ENCODE measurements at places on chromosomes 4 and X. TPM values are rescaled to one million over a fixed set of nuclear protein-coding genes. Genes with fewer than 3 reads are reported as not detected.

COL4A5 gene
- total RNA-seq = not detected

ADH6 gene
- not detected for total RNA-seq

TCP11X2 gene
- total RNA-seq = not detected

TCEAL5 gene
- not detected for total RNA-seq

DNA sequence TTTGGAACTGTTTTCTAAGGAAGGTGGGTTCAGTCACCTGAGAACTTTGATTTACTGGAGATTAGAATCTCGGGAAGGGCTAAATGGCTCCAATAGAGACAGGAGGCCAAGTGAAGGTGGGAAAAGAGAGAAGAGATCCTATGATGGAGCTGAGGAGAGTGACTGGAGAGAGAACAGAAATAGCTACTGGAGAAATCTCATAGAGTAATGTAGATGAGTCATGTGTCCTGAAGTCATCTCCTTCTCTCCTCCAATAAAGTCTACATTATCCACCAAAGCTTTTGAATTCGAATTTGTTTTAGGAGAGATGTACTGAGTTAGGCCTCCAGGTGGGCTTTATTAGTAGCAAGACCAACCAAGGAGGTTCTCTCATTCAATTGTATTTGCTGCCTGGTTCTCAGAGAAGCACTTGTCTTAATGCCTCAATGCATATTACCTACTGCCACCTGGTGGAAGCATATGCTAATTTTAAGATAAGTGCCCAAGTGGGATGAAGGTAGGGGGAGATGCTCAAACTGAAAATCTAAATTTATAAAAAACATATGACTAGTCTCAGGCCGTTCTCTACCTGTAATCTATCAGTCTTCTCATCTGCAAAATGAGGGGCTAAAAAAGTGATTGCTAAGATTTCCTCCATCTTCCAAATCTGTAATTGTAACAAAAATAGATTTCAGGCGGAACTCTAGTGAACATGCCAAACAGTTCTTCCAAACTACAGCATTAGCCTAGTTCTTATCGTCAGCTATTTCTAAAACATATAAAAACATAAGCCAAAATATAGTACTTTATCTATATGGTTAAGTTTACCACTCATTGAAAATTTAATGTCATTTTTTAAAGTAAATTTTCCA lies 24.4 kb downstream of the TXK start:
- peak; percentile 77 for DNase-seq

DNA sequence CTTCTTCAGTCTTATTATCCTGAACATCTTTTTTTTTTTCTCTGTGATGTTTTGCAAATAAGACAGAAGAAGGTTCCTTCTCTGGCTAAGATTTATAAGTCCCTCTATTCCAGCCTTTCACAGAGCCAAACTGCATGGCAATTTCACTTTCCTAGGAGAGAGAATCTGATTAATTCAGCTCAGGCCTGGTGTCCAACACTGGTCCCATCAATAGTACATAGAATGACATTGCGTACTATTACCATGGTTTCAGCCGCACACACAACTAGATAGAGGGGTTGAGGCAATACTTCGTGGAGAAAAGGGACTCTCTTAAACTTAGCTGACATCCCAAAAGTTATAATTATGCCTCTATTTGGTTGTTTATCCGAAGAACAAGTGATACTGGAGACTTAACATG lies 18.5 kb downstream of the DCAF8L2 start:
- no peak for DNase-seq

DNA sequence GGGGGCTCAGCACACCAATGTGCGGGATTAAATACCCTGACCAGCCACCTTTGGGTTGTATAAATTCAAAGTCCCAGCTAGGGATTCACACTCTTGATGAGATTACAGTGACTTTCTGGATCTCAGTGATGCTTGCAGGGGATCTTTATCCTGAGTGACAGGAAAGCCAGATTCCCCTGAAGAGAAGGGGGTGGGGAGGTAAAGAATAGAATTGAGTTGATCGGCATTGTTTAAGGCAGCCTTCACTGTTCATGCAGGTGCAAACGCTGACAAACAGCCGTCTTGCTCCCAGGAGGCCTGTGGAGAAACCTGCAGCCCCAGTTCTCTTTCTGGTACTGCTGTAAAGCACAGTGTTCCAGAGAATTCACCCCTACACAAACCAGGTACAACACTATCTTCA lies 19.0 kb downstream of the CXXC4 start:
- no peak for DNase-seq

GRCh38 chr4:176875446-176875930 lies 82.8 kb upstream of the VEGFC start:
- DNase-seq = no peak

DNA sequence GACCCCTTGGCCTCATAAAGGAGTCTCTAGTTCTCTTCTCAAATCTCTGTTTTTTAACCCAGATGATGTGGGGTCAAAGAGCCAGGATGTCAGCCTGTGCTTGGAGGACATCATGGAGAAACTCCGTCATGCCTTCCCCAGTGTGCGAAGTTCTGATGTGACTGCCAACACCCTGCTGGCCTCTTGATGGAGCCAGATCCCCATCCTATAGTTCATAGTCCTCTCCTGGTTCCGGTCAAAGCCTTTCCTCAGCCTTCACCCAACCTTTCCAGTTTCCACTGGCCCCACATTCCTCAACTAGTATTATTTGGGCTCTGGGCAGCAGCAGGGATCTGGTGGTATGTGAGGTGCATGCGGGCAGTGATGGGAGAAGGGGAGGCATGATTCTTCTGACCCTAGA lies 30.7 kb downstream of the TAF7L start:
- DNase-seq = peak; percentile 40

GRCh38 chr4:81912376-81913030 lies 440.8 kb upstream of the RASGEF1B start:
- no peak for DNase-seq

GRCh38 chr4:127759893-127760292 lies 22.2 kb upstream of the HSPA4L start:
- no peak for DNase-seq

DNA sequence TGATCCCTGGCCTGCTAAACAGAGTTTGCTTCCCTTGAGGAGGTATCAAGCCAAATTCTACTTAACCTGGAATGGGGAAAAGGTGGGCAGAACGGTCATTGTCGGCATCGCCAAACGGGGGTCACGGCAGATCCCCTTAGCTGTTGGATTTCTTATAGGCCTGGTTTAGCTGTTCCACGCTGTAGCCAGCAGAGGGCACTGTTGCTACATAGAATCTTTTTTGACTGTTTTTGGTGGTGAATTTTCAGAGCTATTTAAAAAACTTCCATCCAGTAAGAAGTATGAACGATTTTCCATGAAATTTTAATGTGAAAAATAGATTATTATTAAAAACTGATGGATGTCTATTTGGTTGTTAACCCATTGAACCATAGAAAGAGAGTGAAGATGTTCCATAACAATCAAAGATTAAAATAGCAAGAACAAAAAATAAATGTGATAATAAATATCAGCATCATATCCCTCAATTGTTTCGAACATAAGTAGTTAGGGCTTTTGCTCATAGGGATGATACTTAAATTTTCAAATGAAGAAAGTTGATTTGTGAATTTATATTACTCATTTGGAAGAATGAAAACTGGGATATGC lies 56.6 kb downstream of the LINC00632 start:
- DNase-seq = peak; percentile 40

DNA sequence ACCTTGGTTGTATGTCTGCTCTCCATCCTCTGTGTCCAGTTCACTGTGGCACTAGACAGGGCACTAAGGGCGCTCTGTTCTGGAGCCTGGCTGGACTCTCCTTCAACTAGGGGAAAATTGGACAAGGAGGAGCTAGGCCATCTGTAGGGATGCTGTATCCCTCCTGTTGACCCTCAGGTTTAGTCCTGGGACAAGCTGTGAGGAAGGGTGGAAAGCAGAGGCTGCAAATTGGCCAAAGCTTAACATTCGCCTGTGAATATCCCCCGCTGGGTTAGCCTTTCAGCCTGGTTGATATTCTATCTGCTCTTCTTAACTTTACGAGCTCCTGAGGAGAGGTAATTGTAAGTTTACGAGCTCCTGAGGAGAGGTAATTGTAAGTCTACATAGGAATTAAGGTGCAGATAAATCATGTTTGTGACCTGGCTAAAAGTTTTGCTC lies 64.4 kb upstream of the ENPEP start:
- no peak for DNase-seq

- DNase-seq = no peak
Observed at GRCh38 chr4:92304121-92304520, 355 bp downstream of the GRID2 start.

DNA sequence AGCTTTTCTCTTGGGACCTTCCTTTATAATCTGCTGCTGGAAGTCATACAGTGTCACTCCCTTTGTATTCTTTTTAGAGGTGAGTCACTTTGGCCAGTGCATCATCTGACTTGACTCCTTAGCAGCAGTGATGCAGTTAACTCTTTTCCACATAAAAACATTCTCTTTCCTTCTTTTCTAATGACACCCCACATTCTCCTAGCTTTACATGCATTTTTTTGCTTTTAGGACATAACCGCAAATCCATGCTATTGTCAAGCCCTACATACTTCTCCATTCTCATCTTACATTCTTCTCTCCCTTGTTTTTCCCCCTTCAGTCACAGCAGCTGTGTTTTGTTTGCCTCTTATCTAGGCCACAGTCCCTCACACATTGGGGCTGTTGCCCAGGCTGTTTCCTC lies 55.1 kb downstream of the ZNF330 start:
- DNase-seq = no peak

GRCh38 chr4:39004758-39005157 lies 27.5 kb downstream of the TMEM156 start:
- DNase-seq = no peak
